ENCODE measurements at places on chromosomes 16 and 17.

DNA sequence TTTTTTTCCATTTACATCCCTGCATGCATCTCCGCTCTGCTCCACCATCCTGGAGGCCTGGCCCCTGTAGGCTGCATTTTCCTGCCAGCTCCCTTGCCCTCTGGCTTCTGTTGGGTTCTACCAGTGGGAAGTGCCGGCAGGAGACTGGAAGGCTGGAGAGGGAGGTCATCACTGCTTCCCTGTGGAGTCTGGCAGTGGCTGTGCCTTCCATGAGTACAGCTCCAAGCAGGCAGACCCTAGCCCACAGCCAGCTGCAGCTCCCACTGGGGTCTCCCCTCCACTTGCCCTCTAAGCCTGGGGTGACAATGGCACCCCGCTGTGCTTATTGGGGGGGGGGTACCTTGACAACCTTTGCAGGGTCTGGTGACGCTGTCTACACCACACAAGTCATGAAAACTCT is 37.3 kb downstream of the MMP15 start:
- DNase-seq = no peak

DNA sequence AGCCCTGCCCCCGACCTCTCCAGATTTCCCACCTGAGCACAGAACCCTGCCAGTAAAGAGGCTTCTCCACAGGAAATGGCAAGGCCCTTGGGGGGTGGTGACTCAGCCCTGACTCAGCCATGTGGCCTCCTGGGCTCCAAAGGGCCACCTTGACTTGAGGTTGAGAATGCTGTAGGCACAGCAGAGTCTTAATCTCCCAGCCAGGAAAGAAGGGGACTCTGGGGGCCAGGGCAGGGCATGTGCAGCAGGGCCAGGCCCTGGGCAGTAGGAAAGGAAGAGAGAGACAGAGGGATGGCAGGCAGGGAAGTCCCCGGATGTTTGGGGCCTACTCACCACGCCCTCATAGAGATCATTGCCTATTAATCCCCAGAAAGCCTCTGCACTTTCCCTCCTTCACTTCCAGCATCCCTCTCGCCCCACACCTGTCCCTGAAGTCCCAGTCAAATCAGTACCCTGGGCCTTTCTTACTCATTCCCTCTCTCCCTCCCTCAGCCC is 4.8 kb upstream of the ITGA3 start:
- no peak for DNase-seq

DNA sequence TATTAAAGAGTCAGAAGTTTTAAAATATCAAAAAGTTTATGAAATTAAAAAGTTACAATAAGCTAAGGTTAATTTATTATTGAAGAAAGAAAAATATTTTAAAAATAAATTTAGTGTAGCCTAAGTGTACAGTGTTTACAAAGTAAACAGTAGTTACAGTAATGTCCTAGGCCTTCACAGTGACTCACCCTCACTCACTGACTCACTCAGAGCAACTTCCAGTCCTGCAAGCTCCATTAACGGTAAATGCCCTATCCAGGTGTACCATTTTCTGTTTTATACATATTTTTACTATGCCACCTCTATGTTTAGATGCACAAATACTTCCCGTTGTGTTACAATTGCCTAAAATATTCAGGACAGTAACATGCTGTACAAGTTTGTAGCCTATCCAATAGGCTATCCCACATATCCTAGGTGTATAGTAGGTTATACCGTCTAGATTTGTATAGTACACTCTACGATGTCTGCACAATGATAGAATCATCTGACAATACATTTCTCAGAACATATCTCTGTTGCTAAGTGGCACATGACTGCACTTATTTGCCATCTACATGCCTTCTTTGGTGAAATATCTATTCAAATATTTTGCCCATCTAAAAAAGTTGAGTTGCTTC is 67.2 kb upstream of the WSB1 start:
- no peak for DNase-seq

DNA sequence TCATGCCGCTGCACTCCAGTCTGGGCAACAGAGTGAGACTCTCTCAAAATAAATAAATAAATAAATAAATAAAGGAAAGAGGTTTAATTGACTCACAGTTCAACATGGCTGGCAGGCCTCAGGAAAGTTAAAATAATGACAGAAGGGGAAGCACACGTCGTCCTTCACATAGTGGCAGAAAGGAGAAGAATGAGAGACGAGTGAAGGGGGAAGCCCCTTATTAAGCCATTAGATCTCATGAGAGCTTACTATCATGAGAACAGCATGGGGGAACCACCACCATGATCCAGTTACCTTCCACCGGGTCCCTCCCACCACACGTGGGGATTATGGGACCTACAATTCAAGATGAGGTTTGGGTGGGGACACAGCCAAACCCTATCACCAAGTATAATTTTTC is 54.5 kb downstream of the PAFAH1B1 start:
- no peak for DNase-seq

DNA sequence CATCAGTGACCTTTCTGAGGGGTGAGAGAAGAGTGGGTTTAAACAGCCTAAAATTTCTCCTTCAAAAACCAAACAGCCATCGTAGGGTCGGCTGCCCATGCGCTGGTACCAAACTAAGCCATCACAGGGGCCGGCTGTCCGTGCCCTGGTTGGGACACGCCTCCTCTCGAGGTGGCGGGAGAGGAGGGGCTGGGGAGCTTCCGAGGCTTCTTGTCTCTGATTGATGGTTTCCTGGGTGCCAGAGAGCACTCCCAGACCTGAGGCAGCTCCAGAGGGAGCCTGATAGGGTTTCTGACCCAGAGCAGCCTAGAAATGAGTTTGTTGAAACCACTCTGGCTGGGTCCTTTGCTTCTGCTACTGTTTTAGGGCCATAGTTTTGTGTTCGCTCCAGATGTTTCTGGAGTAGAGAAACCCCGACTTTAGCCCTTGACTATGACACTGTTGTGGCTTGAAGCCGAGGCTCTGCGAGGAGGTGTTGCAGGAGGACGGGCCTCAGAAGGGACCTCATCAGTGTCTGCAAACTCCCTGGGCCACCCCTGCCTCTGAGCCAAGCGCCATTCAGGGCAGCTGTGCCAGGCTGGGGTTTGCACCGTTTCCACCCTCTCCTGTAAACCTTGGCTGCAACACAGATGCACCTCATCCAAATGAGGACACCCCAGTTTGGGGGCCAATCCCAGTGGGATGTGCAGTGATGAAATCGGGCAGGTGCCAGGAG is 6.2 kb downstream of the ZNF276 start:
- DNase-seq = no peak

DNA sequence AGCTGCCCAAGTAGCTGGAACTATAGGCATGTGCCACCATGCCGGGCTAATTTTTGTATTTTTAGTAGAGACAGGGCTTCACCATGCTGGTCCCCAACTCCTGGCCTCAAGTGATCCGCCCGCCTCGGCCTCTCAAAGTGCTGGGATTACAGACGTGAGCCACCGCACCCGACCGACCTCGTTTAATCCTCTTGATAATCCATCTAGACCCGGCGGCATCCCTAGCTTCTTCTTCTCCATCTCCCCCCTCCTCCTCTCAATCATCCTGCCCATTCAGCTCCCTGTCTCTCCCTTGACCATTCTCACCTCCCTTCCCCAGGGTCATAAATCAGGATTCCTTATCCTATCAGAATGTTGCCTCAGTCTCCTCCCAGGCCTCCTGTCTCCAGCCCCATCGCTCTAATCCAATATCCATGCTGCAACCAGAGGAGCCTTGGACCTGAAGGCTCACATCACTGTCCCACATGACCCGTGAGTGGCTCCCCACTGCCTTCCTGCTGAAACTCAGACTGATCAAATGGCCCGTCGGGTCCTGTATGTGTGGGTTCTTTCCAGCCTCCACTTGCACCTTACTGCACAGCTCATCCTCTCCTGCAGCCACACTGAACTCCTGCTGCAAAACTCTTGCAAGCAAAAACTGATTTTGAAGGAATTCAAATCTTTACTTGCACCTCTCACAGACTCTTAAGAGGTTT is 74.1 kb upstream of the CDH5 start:
- DNase-seq = no peak

GRCh38 chr17:77315010-77315409 is 174.2 kb downstream of the SEC14L1 start:
- no peak for DNase-seq

DNA sequence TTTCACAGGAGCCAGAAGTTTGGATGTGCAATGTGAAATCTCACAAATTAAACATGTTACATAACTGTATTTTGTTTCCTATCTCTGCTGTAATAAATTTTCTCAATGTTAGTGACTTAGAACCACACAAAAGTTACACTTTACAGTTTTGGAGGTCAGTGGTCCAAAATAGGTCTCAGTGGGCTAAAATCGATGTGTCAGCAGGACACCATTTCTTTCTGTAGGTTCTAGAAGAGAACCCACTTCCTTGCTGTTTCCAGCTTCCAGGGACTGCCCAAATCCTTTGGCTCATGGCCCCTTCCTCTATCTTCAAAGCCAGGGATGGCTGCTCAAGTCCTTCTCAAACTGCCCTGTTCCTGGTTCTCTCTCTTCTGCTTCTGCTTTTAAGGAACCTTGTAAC is 252.7 kb downstream of the WWOX start:
- DNase-seq = no peak
